ENCODE measurements at places on chromosomes 3 and 15. TPM values are rescaled to one million over a fixed set of nuclear protein-coding genes. Genes with fewer than 3 reads are reported as not detected.

- no peak for ATAC-seq
Observed at GRCh38 chr3:53074761-53075742, 29.2 kb upstream of the SFMBT1 start.

AHSG gene
- total RNA-seq: not detected

C2CD4A gene
- total RNA-seq: 1.3 TPM

TAGLN3 gene
- 7.1 TPM for total RNA-seq

CELSR3 gene
- 20.3 TPM for total RNA-seq
